AG04449 (cell line): ENCODE measurements at places on chromosomes 1 and 21.

DNA sequence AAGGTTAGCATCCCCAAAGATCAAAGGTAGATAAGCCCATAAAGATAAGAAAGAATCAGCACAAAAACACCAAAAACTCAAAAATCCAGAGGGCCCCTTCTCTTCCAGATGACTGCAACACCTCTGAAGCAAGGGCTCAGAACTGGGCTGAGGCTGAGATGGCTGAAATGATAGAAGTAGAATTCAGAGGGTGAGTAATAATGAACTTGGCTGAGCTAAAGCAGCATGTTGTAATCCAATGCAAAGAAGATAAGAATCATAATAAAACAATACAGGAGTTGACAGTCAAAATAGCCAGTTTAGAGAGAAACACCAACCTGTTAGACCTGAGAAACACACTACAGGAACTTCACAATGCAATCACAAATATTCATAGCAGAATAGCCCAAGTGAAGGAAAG, 406.9 kb upstream of the CXADR start:
- DNase-seq, result no peak

DNA sequence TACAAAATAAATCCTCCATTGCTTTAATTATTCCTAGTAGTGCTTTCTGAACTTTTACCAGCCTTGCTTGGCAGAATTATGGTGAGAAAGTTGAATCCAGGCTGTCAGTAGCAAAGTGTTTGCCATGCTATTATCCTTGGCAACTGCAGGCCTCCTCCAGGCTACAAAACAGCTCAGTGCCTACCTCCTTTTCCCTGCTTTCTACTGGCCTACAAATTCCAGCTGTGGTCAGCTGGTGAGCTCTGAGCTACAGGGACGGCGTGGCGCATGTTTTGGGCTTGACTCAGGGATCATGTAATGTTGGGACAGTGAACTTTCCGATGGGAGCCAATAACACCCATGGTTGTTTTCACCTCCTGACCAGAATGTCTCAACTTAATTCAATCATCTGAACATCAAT, 456.1 kb upstream of the ADAMTS5 start:
- DNase-seq, result peak; percentile 82

- no peak for DNase-seq
Measured at GRCh38 chr1:4486408-4487120, 167.8 kb upstream of the AJAP1 start.

DNA sequence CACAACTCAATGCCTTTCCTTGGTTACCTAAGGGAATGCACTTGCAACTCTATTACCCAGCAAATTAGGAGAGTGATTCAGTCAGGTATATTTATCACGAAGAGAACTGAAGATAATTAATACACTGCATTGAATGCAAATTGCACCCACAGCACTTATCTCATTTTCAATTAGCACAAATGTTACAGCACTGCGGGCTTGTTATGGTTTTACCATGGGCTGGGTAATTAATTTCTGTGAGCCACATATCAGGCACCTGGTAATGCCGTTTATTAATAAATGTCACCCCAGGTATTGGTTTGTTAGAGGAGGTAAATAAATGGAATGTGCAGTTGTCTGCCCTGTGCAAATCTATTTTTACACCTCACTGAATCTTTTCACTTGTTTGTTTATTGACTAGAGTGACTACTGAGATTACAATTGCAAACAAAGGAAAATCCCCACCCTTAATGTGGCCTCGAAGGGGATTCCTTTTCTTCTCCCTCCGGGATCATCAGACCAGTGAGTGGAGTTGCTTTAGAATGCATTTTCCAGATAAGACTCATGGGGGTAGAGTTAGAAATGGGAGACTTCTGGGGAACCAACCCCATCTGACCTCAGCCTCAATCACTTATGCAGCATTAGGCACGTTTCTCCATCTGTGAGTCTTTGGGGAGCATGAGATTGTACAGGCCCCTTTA, 269.3 kb downstream of the RPS6KC1 start:
- no peak for DNase-seq

DNA sequence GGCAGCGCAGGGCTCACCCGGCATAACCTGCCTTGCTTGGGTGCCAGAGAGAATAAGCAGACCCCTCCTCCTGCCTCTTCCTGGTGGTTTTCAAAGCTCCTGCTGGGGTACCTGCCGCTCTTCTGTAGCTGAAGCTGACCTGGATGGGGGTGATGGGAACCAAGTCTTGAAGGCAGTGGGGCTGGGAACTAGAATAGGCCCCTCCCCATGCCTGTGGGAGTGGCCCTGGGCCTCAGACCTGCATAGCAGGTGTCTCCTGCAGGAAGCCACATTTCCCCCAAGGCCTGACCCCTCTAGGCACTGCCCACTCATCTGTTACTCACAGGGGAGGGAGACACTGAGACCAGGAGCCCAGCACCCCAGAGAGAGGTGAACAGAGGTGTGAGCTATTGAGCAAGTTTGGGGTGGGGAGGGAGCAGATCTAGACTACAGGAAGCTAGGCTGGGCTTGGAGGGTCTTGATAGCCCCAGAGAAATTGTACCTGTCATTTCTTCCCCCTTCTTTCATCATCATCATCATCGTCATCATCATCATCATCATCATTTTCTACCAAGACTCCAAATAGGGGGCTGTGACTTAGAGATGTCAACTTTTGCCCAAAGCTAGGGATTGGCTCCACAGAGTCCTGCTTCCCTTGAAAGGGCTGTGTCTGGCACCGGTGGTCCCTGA, 10.1 kb downstream of the PADI1 start:
- DNase-seq, result no peak
